ENCODE measurements at places on chromosomes 12 and 14.

- peak; percentile 73 for DNase-seq
Observed at GRCh38 chr14:51328772-51329353, 88.8 kb downstream of the TMX1 start.

- no peak for DNase-seq
Observed at GRCh38 chr14:22552001-22552826, 36.8 kb downstream of the DAD1 start.

DNA sequence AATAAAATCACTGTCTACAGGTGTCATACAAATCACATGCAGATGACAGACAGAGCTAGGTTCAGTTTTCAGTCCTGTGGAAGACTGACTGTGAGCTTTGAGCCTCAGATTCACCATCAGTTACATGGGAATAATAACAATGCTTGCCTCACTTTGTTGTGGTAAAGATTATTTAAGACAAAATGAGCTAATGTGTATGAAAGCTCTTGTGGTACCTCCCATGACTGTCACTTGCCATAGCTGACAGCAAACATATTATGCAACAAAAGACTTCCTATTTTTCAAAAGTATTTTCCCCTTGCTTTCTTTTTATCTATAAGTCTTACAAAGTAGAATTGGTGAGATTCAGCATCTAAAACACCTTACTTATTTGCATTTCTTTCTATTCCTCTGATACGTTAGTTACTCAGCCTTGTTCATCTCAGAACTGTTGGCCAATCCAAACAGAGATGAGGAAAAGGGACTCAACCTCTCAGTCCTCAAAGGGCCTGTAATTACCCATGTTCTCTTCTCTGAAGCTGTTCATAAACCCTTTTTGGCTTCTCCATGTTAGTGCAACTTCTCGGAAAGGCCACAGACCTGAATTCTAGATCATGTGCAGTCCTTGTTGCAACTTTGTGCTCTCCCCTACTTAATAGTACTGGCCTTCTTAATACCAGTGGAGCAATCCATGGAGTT is 8.8 kb upstream of the DDHD1 start:
- no peak for DNase-seq

DNA sequence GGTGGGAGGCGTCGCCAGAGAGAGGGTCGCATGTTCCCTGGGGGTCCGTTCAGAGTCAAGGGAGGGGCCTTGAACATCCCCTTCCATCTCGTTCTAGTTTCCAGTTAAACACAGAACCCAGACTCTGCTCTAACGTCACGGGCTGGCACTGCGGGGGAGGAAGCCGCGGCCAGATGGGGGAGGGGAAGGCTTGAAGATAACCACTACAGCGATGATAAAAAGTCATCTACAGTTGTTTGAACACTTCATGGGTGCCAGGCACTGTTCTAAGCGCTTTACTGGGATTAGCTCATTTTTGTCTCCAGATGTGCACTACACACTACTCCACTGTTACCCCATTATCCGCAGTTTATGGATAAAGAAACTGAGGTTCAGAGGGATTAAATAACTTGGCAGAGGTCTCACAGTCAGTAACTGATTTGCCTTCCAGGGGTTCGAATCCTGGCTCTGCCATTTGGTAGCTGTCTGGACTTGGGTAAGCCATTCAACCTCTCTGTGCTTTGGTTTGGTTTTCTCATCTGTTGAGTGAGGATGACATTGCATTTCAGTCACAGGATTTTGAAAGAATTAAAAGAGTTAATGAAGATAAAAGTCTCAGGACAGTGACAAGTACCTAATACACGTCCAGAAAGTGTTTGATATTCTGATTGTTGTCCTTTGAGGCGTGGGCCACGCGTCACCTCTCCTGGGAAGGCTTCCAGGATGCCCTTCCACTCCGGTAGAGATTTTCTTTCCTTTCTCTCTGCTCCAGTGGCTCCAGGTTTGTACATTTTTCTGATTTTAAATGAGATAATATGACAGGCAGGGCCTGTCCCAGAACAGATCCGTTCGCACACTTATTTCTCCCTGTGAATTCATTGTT is 798 bp upstream of the RASAL1 start:
- DNase-seq: no peak

- DNase-seq: no peak
Observed at GRCh38 chr12:117404203-117404853, 42.9 kb upstream of the NOS1 start.
